ENCODE measurements at places on chromosomes 3 and 15. TPM values are rescaled to one million over a fixed set of nuclear protein-coding genes. Genes with fewer than 3 reads are reported as not detected.

EPHB3 gene
- total RNA-seq = 2.0 TPM

- DNase-seq = no peak
Observed at GRCh38 chr3:177144922-177145321, 52.4 kb downstream of the TBL1XR1 start.

CRYBG3 gene
- 6.3 TPM for total RNA-seq

GRCh38 chr3:168091941-168092340, 3.8 kb downstream of the GOLIM4 start:
- no peak for DNase-seq

CRYGS gene
- total RNA-seq = 2.9 TPM

Measured in GM23338 (cell line).